Skin of body (tissue), 3 donors: ENCODE measurements at places on chromosomes 12 and 14. TPM values are rescaled to one million over a fixed set of nuclear protein-coding genes. Genes with fewer than 3 reads are reported as not detected.

Gene SYNE2
- 139 TPM for total RNA-seq

Gene POU6F1
- 4.8 TPM for total RNA-seq

GRCh38 chr12:66555113-66555512 is 123.8 kb downstream of the GRIP1 start:
- DNase-seq = no peak

- no peak for DNase-seq
Measured at GRCh38 chr14:51834240-51834639, 26.2 kb upstream of the GNG2 start.

- no peak for DNase-seq
Measured at GRCh38 chr14:23430723-23431085, 4.8 kb downstream of the MYH7 start.

DNA sequence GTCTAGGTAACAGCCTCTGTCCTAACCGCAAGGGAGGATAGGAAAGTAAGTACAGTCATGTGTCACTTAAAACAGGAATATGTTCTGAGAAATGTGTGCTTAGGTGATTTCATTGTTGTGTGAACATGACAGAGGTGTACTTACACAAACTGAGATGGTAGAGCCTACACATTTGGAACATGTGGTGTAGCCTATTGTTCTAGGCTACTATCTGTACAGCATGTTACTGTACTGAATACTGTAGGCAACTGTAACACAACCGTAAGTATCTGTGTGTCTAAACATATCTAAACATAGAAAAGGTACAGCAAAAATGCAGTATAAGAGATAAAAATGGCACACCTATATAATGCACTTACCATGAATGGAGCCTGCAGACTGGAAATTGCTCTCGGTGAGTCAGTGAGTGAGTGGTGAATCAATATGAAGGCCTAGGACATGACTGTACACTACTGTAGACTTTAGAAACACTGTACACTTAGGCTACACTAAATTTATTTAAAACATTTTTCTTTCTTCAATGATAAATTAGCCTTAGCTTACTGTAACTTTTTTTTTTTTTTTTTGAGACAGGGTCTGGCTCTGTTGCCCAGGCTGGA is 13.2 kb upstream of the MDM2 start:
- DNase-seq = no peak
